Stomach (tissue), 19 donors: ENCODE measurements at places on chromosomes 1 and 21. TPM values are rescaled to one million over a fixed set of nuclear protein-coding genes. Genes with fewer than 3 reads are reported as not detected.

DNA sequence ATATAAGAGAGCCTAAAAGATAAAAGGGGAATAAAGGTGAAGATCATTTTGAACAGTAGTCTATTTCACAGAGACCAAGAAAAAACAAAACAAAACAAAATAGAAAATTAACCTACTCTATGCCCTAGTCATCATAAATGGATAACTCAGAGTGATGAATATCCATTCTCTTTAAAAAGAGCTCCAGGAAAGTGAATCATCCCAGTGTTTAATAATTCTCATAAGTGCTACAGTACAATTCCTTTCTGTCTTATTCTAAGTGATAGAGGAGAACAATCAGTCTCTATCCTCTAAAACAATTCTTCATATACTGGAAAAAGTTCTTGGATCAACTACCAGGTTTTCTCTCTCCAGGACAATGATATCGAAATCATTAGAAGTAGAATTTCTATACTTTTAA is 45.8 kb downstream of the GDAP2 start:
- peaks cover 71% of the 10 kb centered on the region for H3K36me3 ChIP-seq

DNA sequence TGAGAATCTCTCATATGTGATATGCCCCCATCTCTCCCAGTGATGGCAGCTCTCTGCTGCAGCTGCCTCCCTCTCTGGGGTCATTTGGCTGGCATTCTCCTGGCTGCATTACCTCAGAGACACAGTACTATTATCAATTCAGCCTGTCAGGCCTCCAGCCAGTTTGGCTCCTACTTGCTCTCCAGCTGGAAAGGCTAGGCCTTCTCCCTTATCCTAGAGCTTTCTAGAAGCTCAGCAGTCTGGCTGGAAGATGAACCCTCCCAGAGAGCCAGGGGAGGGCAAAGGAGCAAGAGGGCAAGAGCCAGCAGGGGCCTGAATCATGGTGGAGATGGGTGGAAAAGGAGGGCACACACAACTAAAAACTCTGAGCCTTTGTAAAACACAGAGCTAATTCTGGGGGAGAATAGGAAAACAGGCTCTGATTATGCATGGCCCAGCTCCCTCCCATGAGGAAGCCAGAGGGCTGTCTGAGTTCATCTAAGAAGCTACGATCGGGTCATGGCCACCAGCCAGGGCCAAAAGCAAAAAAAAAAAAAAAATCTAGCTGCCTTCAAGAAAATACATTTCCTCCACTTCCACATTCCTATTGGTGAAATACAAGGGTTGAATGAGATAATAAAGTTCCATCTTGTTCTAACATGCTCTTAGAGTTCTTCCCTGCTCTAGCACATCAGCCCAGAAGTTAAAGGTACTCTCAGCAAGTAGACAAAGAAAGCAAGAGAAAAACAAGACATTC is 8.8 kb downstream of the LAMB3 start:
- DNase-seq, result no peak
- H3K4me3 ChIP-seq, result no peak overlapping the region
- peaks cover 45% of the 10 kb centered on the region for H3K36me3 ChIP-seq
- H3K4me1 ChIP-seq, result peaks cover 26% of the 10 kb centered on the region
- peak overlapping the region; percentile 76 for H3K27ac ChIP-seq
- no peaks in the 10 kb centered on the region for H3K27me3 ChIP-seq

The SSBP3 gene
- 77.6 TPM for total RNA-seq

GRCh38 chr1:31782421-31783410 is 18.6 kb upstream of the ADGRB2 start:
- DNase-seq, result peak; percentile 69
- H3K27ac ChIP-seq, result no peak overlapping the region
- no peaks in the 10 kb centered on the region for H3K36me3 ChIP-seq
- no peak overlapping the region for H3K4me3 ChIP-seq

GRCh38 chr21:34992180-34992579 is 56.9 kb downstream of the RUNX1 start:
- H3K4me3 ChIP-seq, result no peak overlapping the region
- H3K27ac ChIP-seq, result no peak overlapping the region
- H3K27me3 ChIP-seq, result no peaks in the 10 kb centered on the region
- no peaks in the 10 kb centered on the region for H3K4me1 ChIP-seq

- no peaks in the 10 kb centered on the region for H3K27me3 ChIP-seq
- no peak overlapping the region for H3K27ac ChIP-seq
- peaks cover 13% of the 10 kb centered on the region for H3K4me1 ChIP-seq
Measured at GRCh38 chr1:41394369-41394744, 33.1 kb downstream of the FOXO6 start.

GRCh38 chr1:81729818-81730217 is 70.9 kb upstream of the ADGRL2 start:
- H3K27me3 ChIP-seq, result no peaks in the 10 kb centered on the region
- no peak for DNase-seq
- H3K4me3 ChIP-seq, result no peak overlapping the region
- no peaks in the 10 kb centered on the region for H3K4me1 ChIP-seq
- H3K36me3 ChIP-seq, result no peaks in the 10 kb centered on the region

- H3K36me3 ChIP-seq, result no peaks in the 10 kb centered on the region
- H3K4me3 ChIP-seq, result no peak overlapping the region
- H3K4me1 ChIP-seq, result no peaks in the 10 kb centered on the region
- no peaks in the 10 kb centered on the region for H3K27me3 ChIP-seq
- H3K27ac ChIP-seq, result no peak overlapping the region
- no peak for DNase-seq
Measured at GRCh38 chr1:97424209-97424608, 496.6 kb downstream of the DPYD start.

The KAZN gene
- total RNA-seq, result 1.2 TPM

GRCh38 chr21:21971384-21971783 is 973.2 kb downstream of the NCAM2 start:
- H3K27me3 ChIP-seq, result no peaks in the 10 kb centered on the region
- peak; percentile 2 for DNase-seq
- no peaks in the 10 kb centered on the region for H3K36me3 ChIP-seq

GRCh38 chr1:66533804-66534740 is at the start of gene SGIP1:
Gene SGIP1 (plus strand): TSS chr1:66534153. CDS start chr1:66534359, 206 bp downstream.
- peak; percentile 46 for DNase-seq
- H3K27ac ChIP-seq, result peak within 1 kb of the TSS; percentile 80
- H3K27me3 ChIP-seq, result peaks cover 4% of the 10 kb centered on the region
- H3K4me3 ChIP-seq, result peak within 1 kb of the TSS; percentile 51
- H3K36me3 ChIP-seq, result no peaks in the 10 kb centered on the region

GRCh38 chr1:209095627-209096595 is 487.6 kb upstream of the CAMK1G start:
- no peaks in the 10 kb centered on the region for H3K36me3 ChIP-seq
- no peak overlapping the region for H3K27ac ChIP-seq
- H3K4me1 ChIP-seq, result no peaks in the 10 kb centered on the region
- no peak for DNase-seq

DNA sequence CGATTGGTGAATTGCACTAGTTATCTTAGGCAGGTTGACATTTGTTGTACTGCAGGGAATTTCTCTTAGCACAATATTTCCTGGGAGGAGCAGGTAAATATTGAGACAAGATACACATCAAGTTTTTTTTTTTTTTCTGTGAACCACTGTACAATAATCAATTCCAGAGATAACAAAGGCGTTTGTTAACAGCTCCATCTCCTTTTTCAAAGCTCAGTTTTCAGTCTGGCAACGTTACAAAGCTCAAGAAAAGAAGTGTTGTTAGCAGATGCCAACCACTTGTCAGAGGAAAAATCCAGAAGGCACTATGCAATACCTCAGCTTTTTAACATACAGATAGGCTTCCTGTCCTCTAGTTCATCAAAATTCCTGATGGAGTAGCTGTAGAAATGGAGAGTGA is 40.9 kb upstream of the DAB1 start:
- H3K27ac ChIP-seq, result no peak overlapping the region
- no peak for DNase-seq
- H3K4me1 ChIP-seq, result peaks cover 4% of the 10 kb centered on the region
- H3K36me3 ChIP-seq, result no peaks in the 10 kb centered on the region
- H3K4me3 ChIP-seq, result no peak overlapping the region

The DCDC2B gene
- not detected for total RNA-seq

GRCh38 chr1:186188004-186188539 is 187.0 kb downstream of the TPR start:
- DNase-seq, result no peak
- no peak overlapping the region for H3K4me3 ChIP-seq
- H3K4me1 ChIP-seq, result no peaks in the 10 kb centered on the region
- peaks cover 7% of the 10 kb centered on the region for H3K36me3 ChIP-seq

The CAP1 gene
- 118 TPM for total RNA-seq

The RAP1GAP gene
- total RNA-seq, result 60.6 TPM

DNA sequence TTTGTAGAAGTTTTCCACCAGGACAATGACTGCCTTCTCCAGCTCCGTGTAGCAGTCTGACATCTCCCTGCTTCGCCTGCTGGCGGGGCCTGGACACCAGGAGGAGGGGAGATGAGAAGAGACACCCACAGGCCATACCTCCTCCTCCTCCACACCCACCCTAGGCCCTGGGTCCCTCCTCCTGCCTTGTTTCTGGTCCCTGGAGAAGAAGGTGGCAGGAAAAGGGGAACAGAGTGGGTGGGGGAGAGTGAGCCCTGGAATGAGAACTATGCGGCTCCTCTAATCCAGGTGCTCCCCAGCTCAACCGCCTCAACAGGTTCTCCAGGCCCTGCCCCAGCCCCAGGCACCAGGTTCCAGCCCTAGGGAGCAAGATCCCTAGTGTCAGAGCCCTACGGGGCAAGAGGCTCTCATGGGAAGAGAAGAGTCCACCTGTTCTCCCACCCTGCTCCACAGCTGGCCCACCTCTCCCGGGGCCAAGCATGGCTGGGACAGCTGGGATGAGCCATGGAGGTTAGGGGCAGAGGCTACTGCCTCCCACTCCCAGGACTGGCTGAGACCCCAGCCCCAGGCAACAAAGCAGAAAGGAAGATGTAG is 4.8 kb downstream of the S100A16 start:
- peak overlapping the region; percentile 27 for H3K4me3 ChIP-seq
- H3K27me3 ChIP-seq, result no peaks in the 10 kb centered on the region
- peaks cover 49% of the 10 kb centered on the region for H3K4me1 ChIP-seq
- H3K36me3 ChIP-seq, result peaks cover 30% of the 10 kb centered on the region
- peak overlapping the region; percentile 88 for H3K27ac ChIP-seq

DNA sequence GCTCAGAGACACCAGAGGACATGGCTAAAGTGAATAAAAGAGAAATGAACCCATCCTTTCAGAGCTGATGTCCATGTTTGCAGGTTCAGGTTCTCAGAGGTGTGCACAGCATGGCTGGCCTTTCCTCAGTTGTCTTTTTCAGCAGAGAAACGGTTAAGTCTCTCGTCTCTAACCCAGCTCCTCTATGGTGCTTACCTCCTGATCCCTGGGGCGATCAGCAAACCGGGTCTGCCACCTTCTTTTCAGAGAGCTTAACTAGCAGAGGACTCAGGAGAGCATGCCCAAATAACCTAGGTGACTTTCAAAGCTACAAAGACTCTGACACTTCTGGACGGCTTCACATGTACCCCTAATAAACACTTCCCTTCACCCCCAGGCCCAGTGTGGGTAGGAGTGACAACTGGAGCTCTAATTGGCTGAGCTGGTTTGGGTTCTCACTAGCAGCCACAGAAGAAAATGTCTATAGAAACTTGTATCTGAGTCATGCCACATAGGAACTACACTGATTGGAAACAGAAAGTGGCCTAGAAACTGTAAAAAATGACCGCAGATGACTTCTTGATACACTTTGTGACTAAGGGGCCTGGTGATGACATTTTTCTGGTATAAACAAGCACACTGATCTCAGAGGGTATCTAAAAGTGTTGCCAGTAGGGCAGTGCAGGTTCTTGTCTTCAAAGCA is at the start of gene AIM2:
AIM2 (minus strand) TSS at position 329 of the 682 bp plus-strand sequence. CDS start 3,267 bp downstream, outside the sequence.
- no peaks in the 10 kb centered on the region for H3K27me3 ChIP-seq
- no peaks in the 10 kb centered on the region for H3K4me1 ChIP-seq
- H3K27ac ChIP-seq, result peak within 1 kb of the TSS; percentile 31
- no peak within 1 kb of the TSS for H3K4me3 ChIP-seq

The ACTL8 gene
- not detected for total RNA-seq
